CD4-positive, alpha-beta T cell treated with Interleukin-15 for 4 hours (primary cell): ENCODE measurements at places on chromosomes 1 and 21.

- no peak for DNase-seq
These were observed 42.2 kb upstream of the MAGOH start for GRCh38 chr1:53280496-53280895.

- DNase-seq, result no peak
These were observed 45.2 kb upstream of the SSX2IP start for GRCh38 chr1:84735483-84735882.

DNA sequence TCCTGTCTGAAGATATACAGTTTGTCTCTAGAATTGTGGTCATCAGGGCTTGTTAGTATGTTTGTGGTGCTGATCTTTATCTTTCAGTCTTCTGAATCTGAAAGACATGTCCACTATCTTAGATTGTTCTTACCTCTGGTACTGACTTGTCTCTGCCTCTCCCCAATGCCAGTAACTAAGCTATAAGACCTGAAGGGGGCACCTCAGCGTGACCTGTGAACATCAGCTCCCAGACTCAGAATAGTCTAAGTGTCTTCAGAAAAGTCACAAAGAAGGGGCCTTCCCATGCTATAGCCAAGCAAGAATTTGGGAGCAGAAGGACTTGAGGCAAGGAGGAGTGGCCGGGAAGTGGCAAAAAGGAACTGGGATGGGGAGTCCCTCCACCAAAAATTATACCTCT lies 178.1 kb downstream of the NTNG1 start:
- no peak for DNase-seq

DNA sequence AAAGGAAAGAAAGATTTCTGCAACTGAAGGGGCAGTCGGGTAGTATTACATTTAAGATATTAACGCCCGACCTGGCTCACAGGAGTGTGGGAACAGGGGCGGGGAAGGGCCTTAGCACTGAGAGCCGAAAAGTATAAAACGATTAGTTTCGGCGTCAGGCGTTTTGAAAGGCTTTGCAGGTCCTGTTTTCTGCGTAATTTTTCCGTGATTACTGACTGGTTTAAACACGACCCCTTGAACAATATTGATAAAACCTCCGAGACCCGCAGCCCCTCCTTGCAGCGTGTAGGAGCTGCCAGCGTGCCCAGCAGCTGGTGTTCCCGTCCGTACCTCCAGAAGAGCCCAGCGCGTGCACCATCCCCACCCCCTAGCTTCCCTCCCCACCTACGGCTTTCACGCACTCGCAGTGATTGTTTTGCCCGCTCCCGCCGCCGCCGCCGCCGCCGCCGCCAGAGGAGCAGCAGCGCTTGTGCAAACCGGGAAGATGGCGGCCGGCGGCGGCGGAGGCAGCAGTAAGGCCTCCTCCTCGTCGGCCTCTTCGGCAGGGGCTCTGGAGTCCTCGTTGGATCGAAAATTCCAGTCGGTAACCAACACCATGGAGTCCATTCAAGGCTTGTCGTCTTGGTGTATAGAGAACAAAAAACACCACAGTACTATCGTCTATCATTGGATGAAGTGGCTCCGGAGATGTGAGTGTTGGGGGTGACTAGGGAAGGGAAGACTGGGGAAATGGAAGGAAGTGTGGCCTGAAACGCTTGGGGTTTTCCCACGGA lies 470 bp downstream of the RPRD2 start:
- peak; percentile 72 for DNase-seq

DNA sequence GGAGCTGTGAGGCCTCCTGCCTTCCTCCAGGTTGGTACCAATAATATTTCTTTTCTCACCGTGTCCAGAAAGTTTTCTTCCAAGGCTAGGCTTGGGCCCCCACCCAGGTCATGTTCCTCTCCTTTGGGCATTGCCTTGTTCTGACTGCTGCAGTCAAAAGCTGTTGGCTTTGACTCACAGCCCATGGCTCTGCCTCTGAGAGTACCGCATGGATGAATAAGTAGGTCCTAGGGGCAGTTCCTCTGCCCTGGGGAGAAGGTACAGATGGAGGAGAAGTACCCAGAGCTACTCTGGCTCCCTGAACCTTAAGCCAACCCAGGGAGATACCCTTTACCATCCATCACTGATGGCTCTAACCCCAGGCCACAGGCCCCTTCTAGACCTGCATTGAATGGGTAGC lies 115.0 kb downstream of the NAV1 start:
- DNase-seq, result no peak

DNA sequence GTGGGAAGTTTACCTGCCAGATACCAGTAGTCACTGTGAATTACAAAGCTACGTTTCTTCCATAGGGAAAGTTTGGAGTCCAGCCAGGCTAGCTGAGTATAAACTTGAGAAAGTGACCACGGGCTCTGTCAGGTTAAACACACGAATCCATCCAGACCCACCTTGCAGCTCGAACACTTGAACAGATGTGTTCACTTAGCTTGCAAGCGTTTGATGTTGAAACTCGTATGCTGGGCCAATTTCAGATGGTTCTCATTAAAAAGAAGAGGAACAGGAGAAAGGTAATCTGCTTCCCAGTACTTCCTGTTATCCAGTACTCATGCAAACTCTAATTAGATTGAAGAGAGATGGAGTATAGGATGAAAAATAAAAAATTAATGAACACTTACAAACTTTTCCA lies 636.4 kb downstream of the SMYD3 start:
- DNase-seq, result no peak

- DNase-seq, result no peak
These were observed 36.7 kb upstream of the APOBEC4 start for GRCh38 chr1:183689762-183690204.

DNA sequence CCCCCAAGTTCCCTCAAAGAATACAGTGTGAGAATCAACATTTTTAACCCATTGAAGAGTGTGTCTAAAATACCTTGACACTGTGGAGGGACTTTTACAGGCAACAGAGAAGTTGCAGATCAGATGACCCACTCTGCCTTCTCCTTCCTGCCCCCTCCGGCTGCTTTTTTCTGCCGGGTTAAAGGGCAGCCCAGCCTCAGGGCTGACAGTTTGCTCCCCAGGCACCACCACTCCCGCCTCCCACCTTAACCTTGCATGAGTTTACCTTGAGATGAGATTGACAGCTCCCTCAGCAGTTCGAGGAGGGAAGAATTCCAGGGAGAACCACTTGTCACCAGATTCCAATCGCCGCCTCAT lies 3.2 kb downstream of the MTHFR start:
- no peak for DNase-seq

DNA sequence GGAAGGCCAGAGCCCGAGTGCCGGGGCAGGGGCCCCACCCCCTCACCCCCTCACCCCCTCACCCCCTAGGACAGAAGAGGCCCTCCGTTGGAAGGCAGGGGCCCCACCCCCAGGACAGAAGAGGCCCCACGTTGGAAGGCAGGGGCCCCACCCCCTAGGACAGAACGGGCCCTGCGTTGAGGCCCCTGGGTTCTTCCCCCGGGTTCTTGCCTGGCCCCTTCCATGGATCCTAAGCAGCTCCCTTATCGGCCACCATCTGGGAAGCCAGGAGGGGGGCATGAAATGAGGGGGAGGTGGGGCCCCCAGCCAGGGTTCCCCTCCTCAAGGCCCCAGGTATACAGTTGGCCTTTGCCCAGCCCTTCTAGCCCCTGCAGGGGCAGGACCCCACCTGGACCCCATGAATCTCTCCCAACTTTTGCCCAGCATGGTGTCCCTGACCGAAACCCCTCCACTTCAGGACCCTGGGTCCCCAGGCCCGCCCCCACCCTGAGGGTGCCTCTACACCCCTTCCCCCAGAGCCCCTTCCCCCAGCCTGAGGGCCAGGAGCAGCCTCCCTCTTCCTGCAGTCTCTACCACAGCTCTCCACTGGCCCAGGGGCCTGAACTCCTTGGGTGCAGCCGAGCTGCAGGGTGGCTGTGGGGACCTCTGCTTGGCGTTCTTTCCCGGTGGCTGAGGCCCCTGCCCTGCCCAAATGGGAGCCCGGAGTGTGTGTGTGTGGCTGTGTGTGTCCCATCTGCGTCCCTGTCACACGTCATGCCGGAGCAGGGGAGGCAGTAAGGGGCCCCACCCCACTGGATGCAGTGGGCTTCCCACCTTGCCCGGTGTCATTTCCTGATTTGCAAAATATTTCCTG lies 4.3 kb upstream of the VWA1 start:
- DNase-seq, result no peak

DNA sequence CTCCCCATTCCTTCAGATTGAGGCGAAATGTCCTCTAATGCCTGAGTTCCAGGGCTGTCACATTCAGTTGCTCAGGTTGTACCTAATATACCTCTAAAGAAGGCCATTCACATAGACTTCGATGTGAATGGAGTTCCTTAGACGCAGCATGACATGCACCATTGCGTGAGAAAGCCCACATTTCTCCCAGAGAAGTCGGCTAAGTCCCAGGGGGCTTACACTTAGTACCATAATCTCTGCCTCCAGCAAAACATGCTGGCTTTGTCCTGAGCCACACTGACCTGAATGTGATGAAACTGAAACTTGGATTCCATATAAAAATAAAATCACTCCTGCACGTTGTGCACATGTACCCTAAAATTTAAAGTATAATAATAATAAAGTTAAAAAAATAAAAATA lies 23.2 kb upstream of the SLC2A1 start:
- DNase-seq, result no peak

DNA sequence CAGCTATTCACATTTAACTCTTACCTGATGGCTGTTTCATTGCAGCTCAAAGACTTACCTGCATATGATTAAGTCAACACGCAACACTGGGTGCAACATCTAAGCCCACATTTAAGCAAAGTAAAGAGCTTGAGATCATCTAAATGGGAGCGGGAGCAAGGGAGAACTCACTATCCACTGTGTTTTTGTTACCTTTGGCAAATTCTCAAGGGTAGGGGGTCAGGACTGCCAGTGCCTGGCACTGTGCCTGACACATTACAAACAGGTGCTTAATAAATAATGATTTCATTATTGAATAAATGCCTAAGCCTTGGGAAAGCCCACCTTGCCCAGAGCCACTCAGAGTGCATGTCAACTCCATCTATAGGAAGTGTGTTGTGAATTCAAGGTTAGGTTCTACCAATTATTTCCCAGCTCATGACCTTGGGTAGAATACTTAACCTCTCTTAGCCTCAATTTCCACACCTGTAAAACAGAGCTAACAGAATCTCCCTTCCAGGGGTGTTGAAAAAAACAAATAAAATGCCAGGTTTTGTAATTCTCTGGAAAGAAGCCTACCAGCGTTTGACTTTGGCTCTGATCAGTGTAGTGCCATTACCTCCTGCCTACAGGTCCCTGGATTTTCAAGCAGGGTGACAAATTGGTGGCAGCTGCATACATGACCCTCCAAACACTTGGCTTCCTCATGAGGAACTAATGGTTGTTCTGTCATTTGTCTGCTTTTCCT lies 109.7 kb downstream of the TGFBR3 start:
- no peak for DNase-seq

GRCh38 chr1:43659212-43660166 lies 9.5 kb downstream of the KDM4A start:
- no peak for DNase-seq
